ENCODE measurements at places on chromosomes 5 and 9. TPM values are rescaled to one million over a fixed set of nuclear protein-coding genes. Genes with fewer than 3 reads are reported as not detected.

Gene TRMT10B
- 3.9 TPM for total RNA-seq

Gene DNAJC25
- total RNA-seq = 8.7 TPM

Gene IFNK
- total RNA-seq = not detected

Gene TAF11L10
- not detected for total RNA-seq

Gene LHX6
- 2.8 TPM for total RNA-seq

Gene IL7R
- total RNA-seq = 3.2 TPM

Gene PHYHD1
- total RNA-seq = 51.9 TPM

Gene VLDLR
- 66.9 TPM for total RNA-seq

Gene PRRX2
- total RNA-seq = 1.1 TPM

DNA sequence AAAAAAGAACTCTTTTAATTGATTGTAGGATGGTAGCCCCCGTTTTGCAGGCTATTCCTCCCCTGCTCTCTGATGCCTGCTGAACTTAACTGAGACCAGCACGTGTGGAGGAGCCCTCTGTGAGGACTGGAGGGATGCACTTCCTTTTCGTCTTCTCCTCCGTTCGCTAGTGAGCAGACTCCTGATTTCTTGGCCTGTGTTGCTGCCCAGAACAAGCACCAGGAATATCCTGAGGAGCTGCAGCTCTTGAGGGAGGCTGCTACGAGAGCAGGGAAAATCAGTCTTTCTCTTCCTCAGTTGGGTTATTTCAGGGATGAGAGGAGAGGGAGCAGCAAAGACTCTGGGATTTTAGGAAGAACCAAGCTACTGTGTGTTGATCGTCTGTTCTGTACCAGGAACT is 74.7 kb downstream of the ARHGAP26 start:
- no peaks in the 10 kb centered on the region for H3K27me3 ChIP-seq

DNA sequence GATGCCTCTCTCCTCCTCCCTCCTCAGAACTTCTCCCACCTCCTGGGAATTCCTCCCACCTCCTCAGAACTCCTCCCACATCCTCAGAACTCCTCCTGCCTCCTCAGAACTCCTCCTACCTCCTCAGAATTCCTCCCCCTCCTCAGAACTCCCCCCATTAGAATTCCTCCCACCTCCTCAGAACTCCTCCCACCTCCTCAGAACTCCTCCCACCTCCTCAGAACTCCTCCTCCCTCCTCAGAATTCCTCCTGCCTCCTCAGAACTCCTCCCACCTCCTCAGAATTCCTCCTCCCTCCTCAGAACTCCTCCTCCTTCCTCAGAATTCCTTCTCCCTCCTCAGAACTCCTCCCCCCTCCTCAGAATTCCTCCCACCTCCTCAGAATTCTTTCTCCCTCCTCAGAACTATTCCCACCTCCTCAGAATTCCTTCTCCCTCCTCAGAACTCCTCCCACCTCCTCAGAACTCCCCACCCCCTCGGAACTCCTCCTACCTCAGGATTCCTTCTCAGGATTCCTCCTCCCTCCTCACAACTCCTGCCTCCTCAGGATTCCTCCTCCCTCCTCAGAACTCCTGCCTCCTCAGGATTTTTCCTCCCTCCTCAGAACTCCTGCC is 23.9 kb downstream of the SLC46A2 start:
- no peak overlapping the region for H3K4me3 ChIP-seq
- DNase-seq = no peak
- H3K4me1 ChIP-seq = no peaks in the 10 kb centered on the region
- H3K27me3 ChIP-seq = no peaks in the 10 kb centered on the region

GRCh38 chr5:67999391-67999790 is 216.2 kb upstream of the PIK3R1 start:
- H3K27me3 ChIP-seq = no peaks in the 10 kb centered on the region
- peak overlapping the region; percentile 74 for H3K27ac ChIP-seq
- DNase-seq = no peak
- no peaks in the 10 kb centered on the region for H3K36me3 ChIP-seq
- no peak overlapping the region for H3K4me3 ChIP-seq
- H3K4me1 ChIP-seq = peaks cover 11% of the 10 kb centered on the region

- H3K4me3 ChIP-seq = no peak overlapping the region
- H3K4me1 ChIP-seq = peaks cover 39% of the 10 kb centered on the region
- H3K27me3 ChIP-seq = no peaks in the 10 kb centered on the region
- H3K36me3 ChIP-seq = no peaks in the 10 kb centered on the region
- no peak for DNase-seq
These were observed 3.6 kb upstream of the CARD19 start for GRCh38 chr9:93092251-93092991.

DNA sequence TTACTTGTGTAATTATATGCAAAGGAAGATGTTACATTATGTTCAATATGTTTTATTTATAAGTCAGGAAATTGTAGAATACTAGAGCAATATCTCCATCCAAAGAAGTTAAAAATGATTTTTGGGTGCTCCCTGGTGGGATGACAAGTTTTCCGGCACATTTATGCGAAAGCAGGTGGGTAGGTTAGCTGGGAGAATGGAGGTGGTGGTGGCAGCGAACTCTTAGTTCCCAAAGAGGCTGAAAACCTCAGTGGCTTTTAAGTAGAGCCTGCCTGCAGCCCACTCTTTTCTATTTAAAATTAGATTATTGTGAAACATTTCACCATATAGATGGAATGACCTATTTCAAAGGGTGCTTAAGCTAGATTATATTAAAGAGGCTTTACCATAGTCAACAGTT is 51.8 kb downstream of the ANKRD33B start:
- H3K27me3 ChIP-seq = no peaks in the 10 kb centered on the region
- H3K4me3 ChIP-seq = no peak overlapping the region

DNA sequence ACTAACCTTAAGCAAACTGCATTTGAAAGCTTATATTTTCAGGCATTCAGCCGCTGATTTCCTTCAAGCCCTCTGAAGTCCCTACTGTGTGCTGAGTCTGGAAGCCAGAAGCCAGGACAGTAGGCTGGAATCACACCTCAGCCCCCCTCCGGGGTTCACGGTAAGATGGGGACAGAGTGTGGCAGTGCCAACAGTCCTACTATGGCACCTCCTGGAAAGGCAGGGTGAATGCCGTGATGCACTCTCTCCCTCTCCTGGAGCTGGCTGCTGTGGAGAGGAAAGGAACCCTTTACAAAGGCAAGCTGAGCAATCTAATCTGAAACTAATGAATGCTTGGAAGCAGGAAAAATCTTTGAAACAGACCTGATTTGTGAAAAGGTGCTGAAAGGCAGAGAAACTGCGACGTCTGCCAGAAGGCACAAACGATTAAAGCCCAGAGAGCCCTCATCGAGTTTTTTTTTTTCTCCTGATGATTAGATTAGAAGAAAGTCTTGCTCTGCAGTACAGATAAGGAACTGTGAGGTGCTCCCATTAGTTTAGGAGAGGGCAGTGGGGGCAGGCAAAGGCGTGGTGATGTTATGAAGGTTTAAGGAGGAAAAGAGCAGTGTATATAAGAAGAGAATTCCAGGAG is 21.0 kb downstream of the ANKH start:
- no peaks in the 10 kb centered on the region for H3K4me1 ChIP-seq
- H3K27ac ChIP-seq = no peak overlapping the region

GRCh38 chr9:99274016-99274415 is 51.9 kb downstream of the SEC61B start:
- no peaks in the 10 kb centered on the region for H3K36me3 ChIP-seq
- H3K27me3 ChIP-seq = no peaks in the 10 kb centered on the region
- no peak overlapping the region for H3K27ac ChIP-seq
- no peaks in the 10 kb centered on the region for H3K4me1 ChIP-seq
- no peak for DNase-seq

- no peak overlapping the region for H3K4me3 ChIP-seq
- no peaks in the 10 kb centered on the region for H3K36me3 ChIP-seq
- H3K4me1 ChIP-seq = no peaks in the 10 kb centered on the region
- DNase-seq = no peak
- no peak overlapping the region for H3K27ac ChIP-seq
- H3K27me3 ChIP-seq = no peaks in the 10 kb centered on the region
These were observed 60.7 kb downstream of the HRH2 start for GRCh38 chr5:175718401-175719108.

Data from right atrium auricular region (tissue), 2 donors.